ENCODE measurements at places on chromosomes 13 and 19. TPM values are rescaled to one million over a fixed set of nuclear protein-coding genes. Genes with fewer than 3 reads are reported as not detected.

Gene KIR3DL1
- total RNA-seq, result not detected

Gene FGF21
- total RNA-seq, result not detected

Gene MYCBP2
- total RNA-seq, result 95.7 TPM

Gene ZIC5
- 0.05 TPM for total RNA-seq

Gene FUT1
- total RNA-seq, result 15.0 TPM

Gene PLK5
- 0.24 TPM for total RNA-seq

Gene CYP2A7
- not detected for total RNA-seq

GRCh38 chr19:56372281-56372680 is 21.1 kb downstream of the ZNF582 start:
- H3K4me1 ChIP-seq, result no peaks in the 10 kb centered on the region
- no peak for DNase-seq
- no peak overlapping the region for H3K27ac ChIP-seq
- H3K27me3 ChIP-seq, result no peaks in the 10 kb centered on the region
- H3K36me3 ChIP-seq, result peaks cover 65% of the 10 kb centered on the region
- H3K4me3 ChIP-seq, result no peak overlapping the region

DNA sequence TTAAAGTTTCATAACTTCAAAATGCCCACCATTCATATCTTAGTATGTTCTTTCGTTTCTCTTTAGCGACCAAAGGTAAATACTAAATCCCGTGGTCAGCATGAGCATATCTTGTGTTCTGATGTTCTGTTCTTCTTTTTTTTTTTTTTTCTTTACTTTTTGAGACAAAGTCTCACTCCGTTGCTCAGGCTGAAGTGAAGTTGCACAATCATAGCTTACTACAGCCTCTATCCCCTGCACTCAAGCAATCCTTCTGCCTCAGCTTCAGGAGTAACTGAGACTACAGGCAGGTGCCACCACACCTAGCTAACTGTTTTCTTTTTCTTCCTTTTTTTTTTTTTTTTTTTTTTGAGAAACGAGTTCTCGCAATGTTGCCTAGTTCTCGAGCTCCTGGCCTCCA is 60.9 kb upstream of the ATP12A start:
- H3K4me1 ChIP-seq, result peaks cover 11% of the 10 kb centered on the region
- DNase-seq, result no peak
- H3K4me3 ChIP-seq, result no peak overlapping the region
- H3K36me3 ChIP-seq, result no peaks in the 10 kb centered on the region

GRCh38 chr13:34583181-34583580 is 358.9 kb upstream of the NBEA start:
- H3K4me3 ChIP-seq, result no peak overlapping the region
- no peak overlapping the region for H3K27ac ChIP-seq
- DNase-seq, result no peak
- H3K4me1 ChIP-seq, result peaks cover 3% of the 10 kb centered on the region
- no peaks in the 10 kb centered on the region for H3K27me3 ChIP-seq
- no peaks in the 10 kb centered on the region for H3K36me3 ChIP-seq

GRCh38 chr13:49302817-49303216 is 55.1 kb downstream of the CDADC1 start:
- no peaks in the 10 kb centered on the region for H3K27me3 ChIP-seq
- no peak overlapping the region for H3K4me3 ChIP-seq
- no peak for DNase-seq
- H3K4me1 ChIP-seq, result peaks cover 50% of the 10 kb centered on the region

DNA sequence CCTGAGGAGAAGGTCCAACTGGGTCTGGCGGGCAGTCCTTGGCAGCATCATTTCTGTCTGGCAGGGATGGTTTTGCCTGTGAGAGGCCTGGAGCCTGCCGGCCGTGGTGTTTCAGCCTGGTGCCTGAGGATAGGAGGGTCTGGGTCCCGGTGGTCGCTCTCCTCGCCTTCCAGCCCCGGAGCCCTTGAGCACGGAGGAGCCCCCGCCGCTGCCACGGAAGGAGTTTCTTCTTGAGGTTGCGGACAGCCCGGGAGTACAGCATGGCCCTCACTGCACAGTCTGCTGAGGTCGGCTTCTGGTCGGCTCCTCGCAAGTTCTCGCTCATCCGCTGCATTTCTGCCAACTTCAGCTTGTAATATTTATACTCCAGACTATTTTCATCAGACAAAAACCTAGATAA is 23.4 kb downstream of the SUGP2 start:
- H3K36me3 ChIP-seq, result peaks cover 15% of the 10 kb centered on the region
- H3K27me3 ChIP-seq, result no peaks in the 10 kb centered on the region
- no peak for DNase-seq
- H3K27ac ChIP-seq, result no peak overlapping the region

DNA sequence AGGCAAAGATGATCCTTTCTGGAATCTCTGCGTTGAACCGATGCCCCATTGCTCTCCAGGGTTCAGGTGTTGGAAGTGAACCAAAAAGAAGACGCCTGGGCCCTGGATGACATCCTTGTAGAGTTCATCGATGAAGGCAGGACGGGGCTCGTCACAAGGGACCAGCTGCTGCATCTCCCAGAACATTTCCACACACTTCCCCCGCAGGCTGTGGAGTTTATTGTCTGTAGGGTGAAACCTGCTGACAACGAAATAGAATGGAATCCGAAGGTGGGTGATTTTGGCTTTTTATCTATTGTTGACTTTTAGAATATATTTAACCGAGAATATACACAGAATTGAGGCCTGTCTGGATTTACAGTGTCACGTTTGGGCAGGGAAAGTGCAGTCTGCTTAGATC is 58.4 kb downstream of the SLC7A9 start:
- H3K4me3 ChIP-seq, result no peak overlapping the region
- no peaks in the 10 kb centered on the region for H3K36me3 ChIP-seq
- no peaks in the 10 kb centered on the region for H3K27me3 ChIP-seq
- no peak overlapping the region for H3K27ac ChIP-seq

DNA sequence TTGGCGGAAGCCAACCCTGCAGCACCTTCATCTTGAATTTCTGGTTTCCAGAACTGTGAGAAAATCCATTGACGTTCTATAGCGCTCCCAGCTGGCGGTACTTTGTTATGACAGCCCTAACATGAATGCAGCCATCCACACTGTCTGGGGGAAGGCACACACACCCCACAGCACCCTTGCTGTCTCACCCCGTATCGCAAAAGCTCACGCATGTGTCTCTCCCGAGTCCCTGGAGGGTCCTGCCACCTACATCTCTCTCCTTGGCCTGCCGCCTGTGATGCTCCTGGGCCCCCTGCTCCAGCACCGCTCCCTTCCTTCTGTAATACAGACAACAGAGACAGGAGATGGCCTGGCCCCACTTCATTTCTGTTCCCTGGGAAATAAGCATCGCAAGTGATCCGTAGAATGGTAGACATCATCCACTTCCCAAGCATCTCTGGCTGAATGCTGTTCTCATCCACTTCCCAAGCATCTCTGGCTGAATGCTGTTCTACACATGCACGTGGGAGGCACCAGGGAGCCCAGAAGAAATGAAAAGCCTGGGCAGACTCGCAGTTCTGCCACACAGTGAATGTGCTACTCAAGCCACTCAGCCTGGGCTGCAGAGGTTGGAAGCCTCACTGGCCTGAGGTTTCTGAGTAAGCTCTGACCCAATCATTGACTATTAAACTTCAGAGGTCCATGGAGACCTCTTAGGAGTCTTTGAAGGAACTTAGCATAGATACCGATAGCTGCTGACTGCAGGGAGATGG is 29.6 kb downstream of the EPN1 start:
- H3K4me1 ChIP-seq, result no peaks in the 10 kb centered on the region
- peaks cover 29% of the 10 kb centered on the region for H3K36me3 ChIP-seq
- H3K27ac ChIP-seq, result no peak overlapping the region
- DNase-seq, result no peak
- no peak overlapping the region for H3K4me3 ChIP-seq
- no peaks in the 10 kb centered on the region for H3K27me3 ChIP-seq

- no peaks in the 10 kb centered on the region for H3K27me3 ChIP-seq
- no peaks in the 10 kb centered on the region for H3K36me3 ChIP-seq
- DNase-seq, result no peak
- no peak overlapping the region for H3K4me3 ChIP-seq
- no peaks in the 10 kb centered on the region for H3K4me1 ChIP-seq
- H3K27ac ChIP-seq, result no peak overlapping the region
Observed at GRCh38 chr13:89897681-89898080, 1449.8 kb upstream of the MIR17HG start.
